ENCODE measurements at places on chromosomes 11 and 22. TPM values are rescaled to one million over a fixed set of nuclear protein-coding genes. Genes with fewer than 3 reads are reported as not detected.

OR52E8 gene
- not detected for total RNA-seq

LRRN4CL gene
- total RNA-seq = 3.9 TPM

- no peak overlapping the region for H3K27ac ChIP-seq
- H3K27me3 ChIP-seq = peaks cover 7% of the 10 kb centered on the region
- H3K4me3 ChIP-seq = no peak overlapping the region
- no peak for DNase-seq
- peaks cover 6% of the 10 kb centered on the region for H3K4me1 ChIP-seq
- peaks cover 5% of the 10 kb centered on the region for H3K36me3 ChIP-seq
Observed at GRCh38 chr11:67472882-67473281, 3.8 kb upstream of the TMEM134 start.

GRCh38 chr11:4072668-4073285 is 21.8 kb upstream of the RRM1 start:
- no peaks in the 10 kb centered on the region for H3K36me3 ChIP-seq
- no peak overlapping the region for H3K4me3 ChIP-seq
- DNase-seq = peak; percentile 66
- peaks cover 3% of the 10 kb centered on the region for H3K27me3 ChIP-seq

DNA sequence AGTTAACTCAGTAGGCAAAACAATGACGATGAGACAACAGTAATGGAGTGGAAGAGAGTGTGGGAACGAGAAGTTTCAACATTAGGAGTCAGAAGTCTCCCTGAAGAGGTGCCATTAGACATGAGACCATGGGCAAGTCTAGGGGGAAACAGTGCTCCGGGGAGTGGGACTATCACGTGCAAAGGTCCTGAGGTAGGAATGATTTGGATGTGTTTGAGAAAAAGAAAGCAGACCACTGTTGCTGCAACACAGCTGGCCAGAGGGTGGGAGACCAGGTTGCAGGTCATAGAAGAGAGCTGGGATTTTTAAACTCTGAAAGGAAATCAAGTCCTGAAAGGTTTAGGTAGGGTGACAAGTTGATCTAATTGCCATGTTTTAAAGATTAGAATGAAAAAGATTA is 63.0 kb downstream of the NAV2 start:
- H3K27me3 ChIP-seq = peaks cover 2% of the 10 kb centered on the region
- peak overlapping the region; percentile 20 for H3K4me3 ChIP-seq
- DNase-seq = no peak
- peaks cover 14% of the 10 kb centered on the region for H3K36me3 ChIP-seq

DNA sequence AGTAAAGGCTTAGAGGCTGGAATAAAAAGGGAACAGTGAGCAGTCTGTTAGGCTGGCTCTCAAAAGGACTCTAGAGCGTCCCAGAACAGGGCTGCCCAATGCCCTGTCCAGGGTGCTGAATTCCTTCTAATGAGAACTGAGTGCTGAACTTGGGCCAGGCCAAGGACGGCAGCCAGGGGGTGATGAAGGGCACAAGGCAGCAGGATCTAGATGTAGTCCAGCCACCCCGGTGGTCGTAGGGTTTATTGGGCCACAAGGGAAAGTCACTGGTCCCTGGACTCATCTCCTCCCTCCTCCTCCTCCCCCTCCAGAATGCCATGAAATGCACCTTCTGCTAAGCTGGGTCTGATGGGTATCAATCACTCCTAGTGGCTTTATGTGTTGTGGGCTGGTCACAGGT is 19.2 kb downstream of the NPTXR start:
- H3K27ac ChIP-seq = no peak overlapping the region
- DNase-seq = peak; percentile 70
- no peaks in the 10 kb centered on the region for H3K4me1 ChIP-seq
- no peaks in the 10 kb centered on the region for H3K36me3 ChIP-seq
- H3K27me3 ChIP-seq = peaks cover 33% of the 10 kb centered on the region
